NCI-H1105 (cell line): ENCODE measurements at places on chromosomes 11 and 22.

DNA sequence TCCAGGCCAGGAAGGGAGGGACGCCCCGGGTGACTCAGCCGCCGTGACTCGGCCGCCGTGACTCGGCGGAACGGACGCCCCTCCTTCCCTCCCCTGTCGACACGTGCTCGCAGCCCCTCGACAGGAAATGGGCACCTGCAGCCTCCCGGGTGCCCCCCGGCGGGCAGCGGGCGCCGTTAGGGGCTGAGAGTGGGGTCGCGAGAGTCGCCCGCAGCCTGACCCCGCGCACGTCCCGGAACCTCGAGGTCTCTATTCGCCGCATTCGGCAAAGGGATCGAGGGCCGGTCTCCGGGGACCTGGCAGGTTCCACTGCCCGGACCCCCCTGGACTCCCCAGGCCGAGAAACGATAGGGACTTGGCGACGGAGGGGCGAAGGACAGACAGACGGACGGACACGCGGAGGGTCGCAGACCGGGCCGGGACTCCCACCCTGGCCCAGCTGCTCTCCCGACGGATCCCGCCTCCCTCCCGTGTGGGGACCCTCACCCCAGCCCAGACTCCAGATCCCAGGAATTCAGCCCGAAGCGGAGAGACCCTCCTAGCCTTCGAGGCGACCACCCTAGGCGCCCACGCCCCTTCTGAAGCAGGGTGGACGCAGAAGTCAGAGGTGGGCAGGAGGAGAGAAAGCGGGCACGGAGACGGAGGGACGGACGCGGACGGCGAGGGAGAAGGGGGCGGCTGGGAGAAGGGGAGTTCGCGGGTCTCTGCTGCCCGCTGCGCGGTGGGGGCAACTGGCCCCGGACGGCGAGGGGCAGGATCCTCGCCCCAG lies 648 bp downstream of the FOSL1 start:
- no peak for DNase-seq

GRCh38 chr11:61682093-61682732 lies 2.0 kb downstream of the DAGLA start:
- no peak for DNase-seq

DNA sequence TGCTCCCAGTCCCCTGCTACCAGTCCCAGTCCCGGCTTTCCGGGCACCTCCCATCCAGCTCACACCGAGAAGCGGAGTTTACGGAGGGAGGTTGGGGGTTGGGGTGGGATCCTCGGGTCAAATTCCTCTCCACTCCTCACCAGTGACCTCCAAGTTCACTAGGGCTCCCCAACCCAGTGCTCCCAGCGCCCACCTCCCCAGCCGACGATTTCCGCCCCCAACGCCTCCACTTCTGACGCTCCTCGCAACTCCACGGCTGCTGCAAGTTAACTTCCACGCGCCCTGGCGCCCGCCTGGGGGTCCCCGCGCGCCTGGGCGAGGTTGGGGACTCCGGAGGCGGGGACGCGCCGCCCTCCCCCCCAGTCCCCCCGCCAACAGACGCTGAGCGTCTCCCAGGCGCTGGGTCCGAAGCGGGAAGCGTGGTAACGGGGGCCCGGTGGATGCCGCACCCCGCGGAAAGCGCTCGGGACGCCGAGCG lies 526 bp downstream of the TPST2 start:
- DNase-seq: no peak

DNA sequence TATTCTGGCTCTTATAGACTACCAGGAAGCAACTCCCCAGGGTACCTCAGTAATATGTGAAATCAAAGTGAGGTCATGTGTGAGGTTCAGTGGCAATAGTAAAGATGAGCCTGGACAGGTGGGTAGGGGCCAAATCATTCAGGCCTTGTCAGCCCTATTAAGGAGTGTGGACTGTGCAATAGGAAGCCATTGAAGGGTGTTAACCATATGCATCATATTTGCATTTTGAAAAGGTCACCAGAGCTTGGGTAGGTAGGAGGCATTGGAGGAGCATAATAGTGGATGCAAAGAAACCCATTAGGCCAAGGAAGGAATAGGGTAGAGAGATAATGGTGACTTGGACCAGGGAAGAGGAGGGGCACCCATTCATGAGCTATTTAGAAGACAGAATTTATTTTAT lies 8.4 kb upstream of the MRPL11 start:
- no peak for DNase-seq

- DNase-seq: no peak
Measured at GRCh38 chr11:60310407-60310998, 16.6 kb upstream of the MS4A6E start.

- no peak for DNase-seq
Measured at GRCh38 chr11:69567951-69568808, 72.8 kb upstream of the CCND1 start.

- DNase-seq: no peak
Measured at GRCh38 chr22:32781695-32782094, 19.8 kb upstream of the TIMP3 start.
